ENCODE measurements at places on chromosomes 11 and 22.

GRCh38 chr22:47276450-47276820, 514.0 kb downstream of the TBC1D22A start:
- no peak for DNase-seq

DNA sequence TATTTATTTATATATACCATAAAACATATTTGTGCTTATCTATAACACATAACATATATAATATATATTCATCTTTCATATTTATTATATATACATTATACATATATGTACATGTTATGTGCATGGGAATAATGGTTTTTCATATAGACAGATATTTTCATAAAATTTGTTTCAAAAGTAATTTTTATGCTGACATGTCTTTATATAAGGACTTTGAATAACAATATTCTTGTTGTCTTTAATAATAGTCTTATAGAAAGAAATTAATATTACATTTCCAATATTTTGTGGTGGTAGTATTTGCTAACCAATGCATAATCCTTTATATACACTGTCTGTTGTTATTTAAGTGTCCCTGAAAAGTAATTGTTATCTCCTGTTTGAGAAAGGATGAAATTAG, 49.6 kb downstream of the GRM5 start:
- DNase-seq: no peak

GRCh38 chr22:20503816-20504215, 3.6 kb upstream of the MED15 start:
- no peak for DNase-seq

- no peak for DNase-seq
Observed at GRCh38 chr22:33023153-33023827, 34.9 kb downstream of the SYN3 start.

GRCh38 chr11:123778511-123778910, 24.2 kb upstream of the OR6X1 start:
- no peak for DNase-seq

DNA sequence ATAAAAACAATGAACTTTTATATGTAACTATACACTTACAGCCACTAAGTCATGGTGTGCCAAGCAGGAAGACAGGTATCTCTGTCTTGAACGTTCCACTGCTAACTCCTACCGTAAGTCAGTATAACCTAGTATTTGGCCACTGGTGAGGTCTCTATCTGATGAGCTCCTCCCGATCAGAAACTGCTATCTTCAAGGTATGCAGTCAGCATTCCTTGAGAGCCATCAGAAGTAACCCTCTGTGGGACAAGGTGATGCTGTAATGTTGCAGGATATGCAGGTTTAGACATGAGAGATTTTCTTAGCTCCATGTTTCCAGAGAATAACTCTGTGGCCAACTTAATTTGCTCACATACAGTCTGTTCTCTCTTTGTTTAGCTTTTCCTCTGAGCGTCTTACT, 397.9 kb upstream of the CCDC90B start:
- no peak for DNase-seq

GRCh38 chr22:39094717-39095389, 2.2 kb upstream of the APOBEC3H start:
- DNase-seq: no peak

GRCh38 chr11:35232891-35233330, 93.9 kb downstream of the CD44 start:
- DNase-seq: no peak

DNA sequence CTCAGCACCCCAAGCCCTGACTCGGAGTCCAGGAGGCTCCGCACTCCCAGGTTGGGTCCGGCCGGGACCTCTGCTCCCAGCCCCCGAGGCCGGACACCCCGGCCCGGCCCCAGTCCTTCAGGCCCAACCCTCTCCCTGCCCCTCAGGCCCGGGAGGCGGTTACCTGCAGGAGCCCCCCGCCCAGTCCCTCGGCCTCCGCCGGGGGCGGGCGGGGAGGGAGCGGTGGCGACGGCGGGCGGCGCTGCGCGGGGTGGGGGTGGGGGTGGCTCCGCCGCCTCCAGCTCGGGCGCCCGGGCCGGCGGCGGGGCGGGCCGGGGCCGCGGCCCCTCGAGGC, 310 bp downstream of the TCF20 start:
- DNase-seq: no peak

- DNase-seq: no peak
Observed at GRCh38 chr11:65880844-65881421, 1.3 kb downstream of the CTSW start.

DNA sequence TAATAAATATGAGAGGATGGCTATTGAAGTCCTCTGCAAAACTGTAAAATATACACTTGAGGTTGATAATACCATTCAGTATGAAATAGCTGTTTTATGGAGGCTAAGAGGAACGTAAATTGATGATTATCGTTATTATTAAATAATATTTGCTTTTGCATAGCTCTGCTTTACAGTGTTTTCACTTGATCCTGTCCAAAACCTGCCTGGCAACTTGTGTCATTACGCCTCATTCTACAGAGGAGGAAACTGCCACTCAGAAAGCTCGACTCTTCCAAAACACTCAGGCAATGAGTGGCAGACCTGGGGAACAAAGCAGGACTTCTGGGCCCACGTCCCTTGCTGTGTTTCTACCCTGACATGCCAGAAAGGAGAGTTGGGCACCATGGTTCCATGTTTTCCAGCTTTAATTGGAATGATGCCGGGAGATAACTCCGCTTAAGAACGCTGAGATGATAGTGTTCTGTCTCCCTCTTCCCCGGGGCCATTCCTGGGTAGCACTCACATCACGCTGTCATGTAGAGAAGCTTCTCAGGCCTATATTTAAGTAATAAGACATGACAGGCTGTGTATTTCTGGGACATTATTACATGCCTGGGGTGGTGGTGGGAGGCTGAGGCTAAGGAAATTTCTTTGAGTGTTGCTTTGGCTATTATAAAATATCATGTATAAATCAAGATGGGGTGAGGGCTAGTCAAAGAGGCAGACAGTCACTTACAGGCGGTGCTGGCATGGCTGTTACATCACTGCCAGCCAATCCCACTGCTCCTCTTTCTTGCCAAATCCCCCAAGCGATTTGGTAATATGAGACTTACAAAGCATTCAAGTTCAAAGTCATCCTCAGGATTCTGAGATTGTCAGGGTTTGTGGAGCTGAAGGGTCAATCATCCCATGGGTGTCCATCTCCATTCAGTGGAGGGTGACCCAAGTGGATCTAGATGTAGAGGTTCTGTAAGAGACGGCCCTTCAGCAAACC, 501.7 kb downstream of the INSC start:
- no peak for DNase-seq

- no peak for DNase-seq
Observed at GRCh38 chr11:129591527-129591926, 215.9 kb downstream of the BARX2 start.

DNA sequence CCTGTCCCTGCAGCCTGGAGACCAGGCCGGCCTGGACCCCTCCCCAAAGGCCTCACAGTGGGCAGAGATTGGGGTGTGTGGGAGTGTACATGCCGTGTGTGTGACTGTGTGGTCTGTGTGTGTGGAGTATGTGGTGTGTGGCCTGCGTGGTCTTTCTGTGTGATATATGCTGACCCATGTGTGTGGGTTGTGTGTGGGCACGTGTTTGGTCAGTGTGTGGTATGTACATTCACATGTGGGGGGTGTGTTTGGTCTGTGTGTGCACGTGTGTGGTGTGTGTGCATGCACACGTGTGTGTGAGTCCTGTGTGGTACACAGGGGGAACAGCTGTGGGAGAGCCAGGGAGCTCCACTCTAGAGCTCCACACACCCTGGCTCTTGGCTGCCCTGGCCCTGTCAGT, 1185.1 kb downstream of the BRD1 start:
- DNase-seq: no peak

DNA sequence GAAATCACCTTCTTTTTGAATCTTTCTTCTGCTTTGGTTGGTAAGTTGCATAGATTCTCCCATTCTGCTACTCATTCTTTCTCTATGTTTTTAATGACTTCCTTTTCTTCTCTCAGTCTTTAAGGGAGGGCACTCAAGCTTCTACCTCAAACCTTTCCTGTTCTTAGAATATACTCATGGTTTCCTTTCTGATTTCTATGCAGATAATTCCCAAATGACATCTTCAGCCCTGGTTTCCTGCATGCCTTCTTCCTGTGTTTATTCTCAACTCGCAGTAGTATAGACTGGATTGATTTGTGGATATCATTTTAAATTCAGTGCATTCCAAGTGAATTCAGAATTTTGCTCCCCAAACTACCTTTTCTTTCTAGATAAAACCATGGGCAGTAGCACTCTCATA, 803.6 kb downstream of the METTL15 start:
- DNase-seq: no peak

GRCh38 chr22:37607010-37607934, 1.4 kb upstream of the GGA1 start:
- no peak for DNase-seq

DNA sequence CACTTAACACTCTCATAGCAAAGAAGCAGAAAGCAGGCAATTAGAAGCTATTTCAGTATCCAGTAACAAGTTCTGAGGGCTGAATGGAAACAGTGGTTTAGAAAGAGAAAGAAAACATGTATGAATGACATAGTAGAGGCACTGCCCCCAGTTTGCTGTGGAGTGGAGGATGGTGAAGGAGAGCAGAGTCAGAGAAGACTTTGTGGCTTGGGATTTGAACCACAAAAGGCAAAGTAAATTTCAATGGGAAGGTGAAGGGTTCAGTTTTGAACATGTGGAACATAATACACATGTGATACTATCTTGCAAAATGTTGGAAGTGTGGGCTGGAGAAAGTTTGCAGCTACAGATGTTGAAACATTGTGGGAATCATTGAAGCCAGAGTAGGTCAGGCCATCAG, 81.4 kb downstream of the SNX19 start:
- DNase-seq: no peak

GRCh38 chr11:95697614-95698408, 91.8 kb downstream of the FAM76B start:
- peak; percentile 73 for DNase-seq

DNA sequence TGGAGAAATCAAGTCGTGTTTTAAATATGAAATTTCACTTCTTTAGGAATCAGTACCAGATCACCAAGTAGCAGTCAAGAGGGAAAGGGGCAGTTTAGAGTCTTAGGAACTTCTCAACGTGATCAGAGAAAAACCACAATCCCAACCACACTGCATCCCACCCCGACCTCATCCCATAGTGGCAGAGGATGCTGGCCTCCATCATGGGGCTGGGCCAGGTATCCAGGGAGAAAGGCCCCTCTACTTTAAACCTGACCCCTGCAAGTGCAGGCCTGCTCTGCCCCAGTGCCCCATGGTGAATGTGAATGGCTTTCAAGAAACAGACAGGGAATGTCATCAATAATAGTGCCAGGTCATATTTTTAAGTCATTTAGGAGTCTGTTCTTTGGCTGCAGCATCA, 12.1 kb downstream of the CHST1 start:
- no peak for DNase-seq

GRCh38 chr22:46113110-46113909, 37.0 kb upstream of the PPARA start:
- DNase-seq: no peak

DNA sequence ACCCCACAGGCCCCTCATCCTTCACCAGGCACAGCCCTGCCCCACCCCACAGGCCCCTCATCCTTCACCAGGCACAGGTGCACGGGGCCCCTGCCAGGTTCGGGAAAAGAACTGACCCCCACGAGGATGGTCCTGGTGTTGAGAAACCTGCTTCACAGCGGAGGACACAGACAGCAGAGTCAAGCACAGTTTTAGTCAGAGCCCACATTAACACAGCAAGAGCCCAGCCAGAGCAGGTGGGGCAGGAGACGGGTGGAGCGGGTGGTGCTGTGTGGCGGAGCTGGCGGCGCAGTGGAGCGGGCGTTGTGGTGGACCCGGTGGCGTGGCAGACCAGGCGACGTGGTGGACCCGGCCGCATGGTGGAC, 1085.5 kb downstream of the BRD1 start:
- DNase-seq: no peak

DNA sequence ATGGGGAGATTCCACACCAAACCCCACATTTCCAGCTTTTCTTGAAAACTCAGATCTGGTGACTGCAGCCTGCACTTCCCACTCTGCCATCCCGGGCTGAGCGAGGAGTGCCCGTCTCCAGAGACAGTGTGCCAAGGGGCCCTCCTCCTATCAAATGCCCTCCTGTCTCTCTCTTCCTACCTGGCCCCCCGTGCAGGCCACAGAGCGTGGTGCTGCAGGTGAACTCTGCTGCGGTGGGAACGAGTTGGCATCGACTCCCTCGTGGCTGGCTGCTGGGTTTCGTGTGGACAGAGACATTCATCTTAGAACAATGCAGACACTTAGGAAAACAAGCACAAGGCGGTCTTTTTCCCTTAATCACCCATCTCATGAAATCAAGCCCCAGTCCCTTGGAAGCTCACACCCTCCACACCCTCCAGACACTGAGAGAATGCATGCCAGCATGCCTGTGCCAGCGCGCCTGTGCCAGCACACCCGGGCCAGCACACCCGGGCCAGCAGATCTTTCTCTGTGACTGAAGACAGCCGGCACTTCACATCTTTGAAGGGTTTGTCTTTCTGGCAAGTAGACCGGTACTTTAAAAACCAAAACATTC, 65.0 kb downstream of the PARVB start:
- no peak for DNase-seq

GRCh38 chr11:83033972-83034672, 37.6 kb downstream of the RAB30 start:
- DNase-seq: no peak

DNA sequence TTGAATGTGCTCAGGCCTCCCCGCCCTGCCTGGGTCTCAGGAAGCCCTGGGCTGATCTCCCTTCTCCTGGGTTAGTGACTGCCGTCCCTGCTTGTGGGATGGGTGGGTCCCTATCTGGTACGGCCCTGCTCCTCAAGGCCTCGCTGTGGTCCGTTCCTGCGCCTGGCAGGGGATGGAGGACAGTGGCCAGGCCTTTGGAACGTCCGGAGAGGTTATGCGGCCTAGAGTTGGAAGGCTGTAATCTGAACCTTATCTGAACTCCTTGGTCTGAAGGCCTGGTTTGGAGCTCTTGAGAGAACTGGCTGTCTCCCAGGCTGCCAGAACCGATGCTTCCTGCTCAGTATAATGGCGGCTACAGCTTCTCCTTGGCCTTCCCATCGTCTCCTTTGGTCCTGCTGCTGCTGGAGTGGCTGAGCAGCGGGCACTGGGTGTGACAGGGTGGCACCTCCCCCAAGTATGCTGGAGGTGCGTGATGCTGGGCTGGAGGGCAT, 72.8 kb downstream of the FLI1 start:
- DNase-seq: no peak

GRCh38 chr11:62132191-62132590, 8.4 kb downstream of the INCENP start:
- no peak for DNase-seq

- no peak for DNase-seq
Observed at GRCh38 chr11:125959931-125960330, 14.1 kb downstream of the VSIG10L2 start.

DNA sequence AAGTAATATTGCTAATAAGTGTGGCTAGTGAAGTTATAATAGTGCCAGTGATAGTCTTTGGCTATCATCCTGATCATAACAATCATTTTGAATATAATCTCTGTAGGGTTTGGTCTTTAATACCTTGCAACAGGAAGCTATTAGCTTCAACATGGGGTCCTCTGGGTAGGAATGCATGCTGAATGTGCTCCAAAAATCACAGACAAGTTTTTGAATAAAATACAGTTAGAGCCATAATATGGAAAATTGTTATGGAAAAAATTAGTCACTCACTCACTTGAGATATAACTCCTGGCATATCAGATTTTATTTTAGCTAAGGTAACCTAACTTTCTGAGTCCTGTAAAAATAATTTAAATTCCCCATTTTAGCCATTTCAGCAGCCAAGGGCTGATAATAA, 95.4 kb upstream of the MTMR2 start:
- DNase-seq: no peak

- DNase-seq: no peak
Observed at GRCh38 chr11:19777377-19778102, 64.9 kb downstream of the NAV2 start.

Data from KG1 (cell line).